Smooth muscle cell of the pulmonary artery (primary cell): ENCODE measurements at places on chromosomes 12 and 14. TPM values are rescaled to one million over a fixed set of nuclear protein-coding genes. Genes with fewer than 3 reads are reported as not detected.

HOXC10 gene
- total RNA-seq, result not detected in 2 replicates

RBMS2 gene
- 26.2 and 27.9 TPM in 2 replicates for total RNA-seq

NEUROD4 gene
- not detected in 2 replicates for total RNA-seq

ERBB3 gene
- 0.10 and 0.52 TPM in 2 replicates for total RNA-seq

COX8C gene
- not detected in 2 replicates for total RNA-seq

PTHLH gene
- 1.6 and 6.1 TPM in 2 replicates for total RNA-seq

PMEL gene
- total RNA-seq, result 0.65 and 0.76 TPM in 2 replicates

INSM2 gene
- total RNA-seq, result not detected in 2 replicates

LAG3 gene
- not detected in 2 replicates for total RNA-seq

IL23A gene
- total RNA-seq, result not detected in 2 replicates

CLEC1B gene
- not detected in 2 replicates for total RNA-seq

RAPGEF3 gene
- total RNA-seq, result 3.9 and 5.6 TPM in 2 replicates

POTEG gene
- not detected in 2 replicates for total RNA-seq

IFNG gene
- not detected in 2 replicates for total RNA-seq

RD3L gene
- not detected in 2 replicates for total RNA-seq

BEST3 gene
- not detected in 2 replicates for total RNA-seq

GPX2 gene
- total RNA-seq, result not detected in 2 replicates

PLCZ1 gene
- not detected in 2 replicates for total RNA-seq

TAS2R9 gene
- total RNA-seq, result not detected in 2 replicates

SLC17A8 gene
- not detected in 2 replicates for total RNA-seq

SYNDIG1L gene
- under 0.01 TPM in 1 of 2 replicates, not detected in the other for total RNA-seq

CRIP1 gene
- 5.1 and 7.4 TPM in 2 replicates for total RNA-seq
